Omental fat pad (tissue), 4 donors: ENCODE measurements at places on chromosomes 4 and X.

- DNase-seq: no peak
Measured at GRCh38 chr4:123606946-123607542, 210.4 kb downstream of the SPRY1 start.

DNA sequence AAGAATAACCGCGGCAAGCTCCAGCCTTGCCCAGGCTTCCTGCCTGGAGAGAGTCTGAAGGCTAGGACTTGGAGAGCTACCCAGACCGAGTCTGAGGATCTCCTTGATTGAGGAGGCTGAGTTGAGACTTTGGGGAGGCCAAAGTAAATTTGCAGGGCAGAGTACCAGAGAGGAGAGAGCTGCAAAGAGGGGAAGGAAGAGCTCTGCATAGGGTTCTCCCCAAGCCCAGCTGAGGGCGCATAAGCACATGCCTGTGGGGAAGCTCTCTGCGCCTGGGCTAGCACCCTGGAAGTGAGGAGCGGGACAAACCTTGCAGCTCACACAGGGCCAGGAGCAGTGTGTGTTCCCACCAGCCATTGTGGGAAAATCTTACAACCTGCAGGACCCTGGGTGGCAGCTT, 56.1 kb downstream of the FAM193A start:
- no peak for DNase-seq

GRCh38 chr4:16573206-16573605, 325.2 kb downstream of the LDB2 start:
- DNase-seq: no peak

DNA sequence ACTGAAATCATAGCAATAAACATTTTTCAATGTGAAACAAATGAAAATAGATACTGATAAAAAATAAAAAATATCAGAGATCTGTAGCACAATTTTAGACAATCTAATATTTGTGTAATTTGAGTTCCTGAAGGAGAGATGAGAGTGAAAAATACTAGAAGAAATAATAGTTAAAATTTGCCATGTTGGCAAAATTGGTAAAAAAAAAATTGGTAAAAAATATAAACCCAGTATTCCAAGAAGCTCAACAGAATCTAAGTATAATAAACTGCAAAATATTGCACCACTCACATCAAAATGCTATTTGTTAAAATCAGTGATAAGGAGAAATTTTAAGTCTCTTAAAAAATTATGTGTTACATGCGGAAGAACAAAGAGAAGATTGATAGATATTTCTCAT, 1680.7 kb downstream of the PCDH7 start:
- no peak for DNase-seq

- DNase-seq: no peak
Measured at GRCh38 chr4:71069063-71069462, 75.6 kb downstream of the DCK start.

- DNase-seq: no peak
Measured at GRCh38 chrX:28773807-28774206, 186.6 kb downstream of the IL1RAPL1 start.

GRCh38 chrX:112945826-112946225, 105.2 kb upstream of the AMOT start:
- DNase-seq: no peak

DNA sequence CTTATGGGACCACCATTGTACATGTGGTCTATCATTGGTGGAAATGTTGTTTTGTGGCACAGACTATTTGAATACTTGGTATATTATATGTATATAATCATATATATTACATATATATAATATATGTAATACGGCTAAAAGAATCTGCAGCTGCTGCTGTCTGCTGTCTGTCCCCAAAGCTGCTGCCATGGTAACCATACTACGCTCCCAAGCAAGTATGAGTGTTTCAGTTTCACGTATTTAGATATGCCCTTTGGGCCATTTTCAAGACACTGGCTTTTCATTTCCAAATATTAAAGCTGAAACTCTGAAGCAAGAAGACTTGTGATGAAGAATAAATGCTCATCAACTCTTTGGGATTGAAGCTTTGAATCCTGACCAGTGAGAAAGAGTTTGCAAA, 42.0 kb upstream of the ARSJ start:
- no peak for DNase-seq

- DNase-seq: no peak
Measured at GRCh38 chr4:19399001-19399400, 852.7 kb upstream of the SLIT2 start.

DNA sequence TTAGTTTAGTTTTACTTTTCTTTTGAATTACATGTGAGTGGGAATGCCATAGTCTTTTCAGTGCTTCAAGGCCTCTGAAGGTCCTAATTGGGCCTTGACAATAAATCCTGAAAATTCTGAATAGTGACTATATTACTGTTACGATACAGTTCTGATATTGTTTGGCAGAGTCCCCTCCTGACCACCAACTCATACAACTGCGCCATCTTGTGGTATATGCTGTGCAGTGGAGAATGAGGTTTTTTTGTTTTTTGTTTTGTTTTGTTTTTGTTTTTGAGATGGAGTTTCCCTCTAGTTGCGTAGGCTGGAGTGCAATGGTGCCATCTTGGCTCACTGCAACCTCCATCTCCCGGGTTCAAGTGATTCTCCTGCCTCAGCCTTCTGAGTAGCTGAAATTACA, 56.6 kb upstream of the CHRDL1 start:
- no peak for DNase-seq

DNA sequence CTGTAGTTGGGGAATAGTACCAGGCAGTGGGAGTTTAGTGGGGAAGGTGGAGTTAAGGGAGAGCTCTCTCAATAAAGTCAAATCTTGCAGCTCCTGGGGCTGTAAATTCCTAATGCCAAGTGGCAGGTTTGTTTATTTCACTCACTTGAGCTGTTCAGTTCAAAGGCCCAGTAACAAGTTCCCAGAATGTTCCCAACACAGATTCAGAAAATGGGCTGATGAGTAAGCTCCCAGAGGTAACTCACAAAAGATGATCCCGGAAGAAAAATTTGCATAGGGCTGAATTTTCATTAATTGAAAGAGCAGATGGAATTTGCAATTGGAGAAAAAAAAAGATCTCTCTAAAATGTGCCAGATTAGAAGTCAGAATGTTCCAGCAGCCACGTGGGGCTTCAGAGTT, 286.2 kb downstream of the EVC2 start:
- no peak for DNase-seq

GRCh38 chr4:112521123-112522023, 5.4 kb upstream of the NEUROG2 start:
- no peak for DNase-seq
